ENCODE measurements at places on chromosomes 13 and 19. TPM values are rescaled to one million over a fixed set of nuclear protein-coding genes. Genes with fewer than 3 reads are reported as not detected.

DNA sequence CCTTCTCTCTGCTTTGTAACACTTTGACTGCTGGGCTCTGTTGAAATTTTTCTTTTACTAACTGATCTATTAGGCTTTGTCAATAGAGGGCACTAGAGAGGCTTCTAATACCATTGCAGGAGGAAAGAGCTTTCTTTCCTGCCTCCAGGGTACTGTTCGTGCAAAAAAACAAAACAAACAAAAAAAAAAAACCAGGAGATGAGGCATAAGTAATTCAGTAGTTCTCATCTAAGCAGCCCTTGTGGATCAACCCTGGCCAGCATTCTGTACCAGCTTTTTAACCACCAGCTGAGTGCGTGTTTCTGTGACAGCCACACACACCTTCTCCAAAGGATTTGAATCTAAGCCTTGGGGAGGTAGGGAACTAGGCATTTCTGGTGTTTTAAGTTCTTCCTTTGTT lies 1707.6 kb upstream of the SLC10A2 start:
- DNase-seq: peak; percentile 56

DNA sequence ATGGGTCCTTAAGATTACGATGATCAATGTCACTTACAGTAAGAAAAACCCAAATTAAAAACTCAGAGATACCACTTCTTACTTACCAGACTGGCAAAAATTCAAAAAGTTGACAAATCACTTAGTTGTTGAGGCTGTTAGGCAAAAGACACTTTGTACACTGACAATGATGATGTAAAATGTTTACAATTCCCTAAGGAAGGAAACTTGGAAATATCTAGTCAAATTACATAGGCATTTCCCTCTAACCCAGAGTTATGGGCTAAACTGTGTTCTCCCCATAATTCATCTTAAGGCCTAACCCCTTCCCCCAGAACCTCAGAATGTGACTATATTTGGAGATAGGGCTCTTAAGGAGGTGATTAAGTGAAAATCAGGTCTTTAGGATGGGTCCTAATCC lies 12.0 kb downstream of the TGDS start:
- DNase-seq: no peak

The KMT2B gene
- total RNA-seq: 28.8 TPM

DNA sequence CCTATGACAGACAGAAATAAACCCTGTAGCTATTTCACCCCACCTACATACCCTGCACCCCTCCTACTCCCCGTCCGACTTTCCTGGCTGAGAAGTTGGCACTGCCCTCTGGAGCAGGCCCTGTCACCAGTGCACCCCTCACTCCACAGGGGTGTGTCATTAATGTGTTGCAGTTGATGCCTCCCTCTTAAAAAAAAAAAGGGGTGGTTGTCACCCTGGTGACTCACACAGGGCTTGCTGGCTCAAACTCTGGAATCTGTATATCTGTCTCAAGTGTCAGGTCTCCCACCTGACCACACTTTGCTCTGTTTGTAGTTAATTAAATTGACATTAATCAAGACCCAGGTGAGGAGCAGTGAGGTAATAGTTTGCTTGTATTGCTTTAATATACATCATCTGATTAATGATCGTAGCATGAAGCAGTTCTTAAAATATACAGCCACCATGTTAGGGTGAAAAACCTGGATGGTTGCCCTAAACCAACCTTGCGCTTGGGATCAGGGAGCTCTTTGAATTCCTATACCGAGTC lies 2.0 kb upstream of the GATAD2A start:
- DNase-seq: no peak

The ZNF579 gene
- 7.0 TPM for total RNA-seq

DNA sequence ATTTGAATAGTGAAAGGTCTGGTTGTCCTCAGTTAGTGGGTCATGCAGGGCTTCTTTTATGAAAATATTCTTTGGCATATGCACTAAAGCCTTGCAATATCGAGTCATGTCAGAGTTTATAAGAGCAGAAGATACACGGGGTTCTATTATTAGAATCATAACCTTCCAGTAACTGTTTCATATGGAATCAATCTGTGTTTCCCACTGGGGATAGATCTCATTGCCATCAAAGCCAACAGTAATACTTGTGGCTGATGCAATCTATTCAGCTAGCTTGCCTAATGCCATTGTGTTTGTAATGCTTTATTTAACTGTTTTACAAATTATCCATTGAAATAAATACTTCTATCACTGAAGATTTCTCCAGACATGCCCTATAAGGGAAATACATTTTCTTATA lies 746.9 kb upstream of the PCDH9 start:
- DNase-seq: no peak

The FBXO17 gene
- total RNA-seq: 0.27 TPM

The CLEC17A gene
- total RNA-seq: 0.81 TPM

The SHISA2 gene
- 0.27 TPM for total RNA-seq

GRCh38 chr13:27353166-27353583 lies 71.2 kb upstream of the GTF3A start:
- DNase-seq: no peak

DNA sequence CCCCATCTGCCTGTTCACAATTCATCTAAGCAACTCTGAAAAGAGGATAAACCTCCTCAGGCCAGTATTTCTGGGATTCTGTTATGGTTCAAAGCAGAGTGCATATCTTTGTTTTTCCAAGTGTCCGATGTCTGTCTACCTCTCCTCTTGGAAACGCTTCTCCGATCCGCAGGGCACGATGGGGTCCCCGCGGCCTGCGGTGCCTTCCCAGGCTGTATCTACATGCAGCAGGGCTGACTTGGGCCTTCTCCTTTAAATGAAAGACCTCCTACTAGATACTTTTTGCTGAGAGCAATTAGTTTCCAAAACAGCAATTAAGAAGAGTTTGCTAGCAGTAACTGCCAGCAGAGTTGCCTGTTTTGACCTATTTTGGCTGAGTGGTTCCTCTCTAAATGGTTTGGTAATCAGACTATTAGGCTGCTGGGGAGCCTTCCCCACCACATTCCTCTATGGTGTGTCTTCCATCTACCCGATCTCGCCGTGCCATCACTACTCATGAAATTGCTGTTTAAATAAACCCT lies 23.5 kb downstream of the COL4A2 start:
- DNase-seq: no peak

GRCh38 chr19:39445196-39446111 lies at the start of gene SUPT5H:
Gene SUPT5H (plus strand): TSS chr19:39445582. CDS start chr19:39445891, 309 bp downstream.
- peak; percentile 99 for DNase-seq

DNA sequence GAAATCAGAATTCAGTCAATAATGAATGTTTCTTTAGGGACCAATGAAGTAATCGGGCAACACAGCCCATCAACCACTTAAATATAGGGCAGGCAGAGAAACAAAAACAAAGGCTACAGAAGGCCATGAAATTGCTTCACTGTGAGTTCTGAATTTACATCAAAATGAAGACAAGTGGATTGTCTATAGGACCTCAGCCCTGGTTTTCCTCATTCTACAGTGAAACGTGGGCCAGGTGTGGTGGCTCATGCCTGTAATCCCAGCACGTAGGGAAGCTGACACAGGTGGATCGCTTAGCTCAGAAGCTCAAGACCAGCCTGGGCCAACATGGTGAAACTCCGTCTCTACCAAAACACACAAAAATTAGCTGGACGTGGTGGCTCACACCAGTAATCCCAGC lies 416.0 kb downstream of the KLF12 start:
- DNase-seq: no peak

The GZMM gene
- total RNA-seq: 0.27 TPM

DNA sequence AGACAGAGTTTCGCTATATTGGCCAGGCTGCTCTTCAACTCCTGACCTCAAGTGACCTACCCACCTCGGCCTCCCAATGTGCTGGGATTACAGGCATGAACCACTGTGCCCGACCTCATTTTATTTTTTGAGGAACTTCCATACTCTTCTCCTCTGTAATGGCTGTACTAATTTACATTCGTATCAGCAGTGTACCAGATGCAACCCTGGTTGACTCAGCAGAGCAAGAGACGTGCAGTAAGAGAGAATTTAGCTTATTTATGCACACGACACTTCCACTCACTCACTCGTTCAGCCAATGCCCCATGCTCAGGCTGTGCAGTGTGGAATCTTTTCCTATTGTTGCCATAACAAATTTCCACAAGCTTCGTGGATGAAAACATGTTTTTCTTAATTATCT lies 6.9 kb downstream of the KIR3DL3 start:
- no peak for DNase-seq

- DNase-seq: no peak
Measured at GRCh38 chr13:101417043-101417406, 717 bp upstream of the NALCN start.

GRCh38 chr19:15779756-15780476 lies 7.5 kb upstream of the OR10H5 start:
- DNase-seq: no peak

GRCh38 chr13:30744056-30744680 lies 8.8 kb downstream of the ALOX5AP start:
- peak; percentile 91 for DNase-seq

DNA sequence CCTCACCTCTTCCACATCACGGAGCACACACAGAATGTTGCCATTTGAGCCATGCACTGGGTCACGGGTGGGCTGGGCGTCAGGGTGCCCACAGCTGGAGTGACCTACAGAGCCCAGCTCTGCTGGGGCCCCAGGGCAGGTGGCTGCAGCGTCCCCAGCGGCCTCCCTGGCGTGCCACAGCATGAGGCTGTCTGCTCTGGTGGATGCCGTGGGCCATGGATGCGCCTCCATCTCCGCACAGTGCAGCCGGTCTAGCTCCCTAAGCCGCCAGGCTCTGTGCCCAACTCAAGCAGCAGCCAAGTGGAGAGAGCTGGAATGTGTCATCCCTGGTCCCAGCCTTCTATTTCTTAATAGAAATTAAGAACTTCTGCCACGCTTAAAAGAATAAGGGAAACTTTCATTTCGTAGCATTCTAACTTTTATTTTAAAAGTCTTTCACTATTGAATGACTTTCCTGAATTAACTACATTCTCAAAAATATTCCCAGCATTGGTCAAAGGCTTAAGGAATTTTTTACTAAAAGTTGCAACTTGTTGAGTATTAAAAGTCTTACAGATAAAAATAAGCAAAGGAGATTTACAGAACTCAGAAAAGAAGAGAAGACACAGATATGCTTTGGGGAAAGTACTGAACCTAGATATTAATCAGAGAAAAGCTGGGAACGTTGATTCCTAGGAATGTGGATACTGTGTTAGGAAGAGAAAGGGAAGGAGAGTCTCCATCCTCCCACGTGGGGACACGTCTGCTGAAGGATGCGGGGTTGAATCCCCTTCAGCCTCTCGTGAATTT lies 59.3 kb downstream of the ATP11A start:
- no peak for DNase-seq

The ATXN8OS gene
- not detected for total RNA-seq

DNA sequence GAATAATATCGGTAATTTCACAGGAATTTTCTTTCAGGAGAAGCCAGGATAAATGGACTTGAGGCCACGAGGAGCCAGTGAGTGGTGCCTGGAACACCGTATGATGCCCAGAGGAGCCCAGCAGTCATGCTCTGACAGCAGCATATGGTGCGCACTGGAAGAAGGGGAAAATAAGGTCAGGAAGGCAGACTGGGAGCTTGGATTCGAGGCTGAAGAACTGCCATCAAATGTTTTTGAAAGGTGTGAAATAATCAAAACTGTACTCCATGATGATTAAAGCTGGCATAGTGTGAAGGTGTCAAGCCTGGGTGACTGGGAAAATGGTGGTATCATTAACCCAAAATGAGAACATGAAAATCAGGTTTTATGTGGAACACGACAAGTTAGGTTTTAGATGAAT lies 374.2 kb downstream of the DIAPH3 start:
- no peak for DNase-seq

The ZNF541 gene
- total RNA-seq: under 0.01 TPM

DNA sequence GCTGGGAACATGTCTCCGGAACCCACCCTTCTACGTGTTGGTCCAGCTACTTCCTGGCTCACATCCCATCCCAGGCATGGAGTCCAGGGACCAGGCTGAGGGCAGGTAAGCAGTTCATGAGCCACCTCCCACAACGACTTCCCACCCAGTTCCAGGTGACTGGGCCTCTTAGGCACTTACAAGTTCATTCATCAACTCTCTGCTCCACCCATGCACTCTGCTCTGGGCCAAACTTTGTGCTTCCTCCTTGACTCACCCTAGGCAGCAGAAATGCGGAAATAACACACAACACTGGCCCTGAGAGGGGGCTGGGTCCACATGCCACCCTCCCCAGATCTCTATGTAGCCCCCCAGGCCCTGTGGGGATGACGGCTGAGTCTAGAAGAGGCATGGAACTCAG lies 20.5 kb downstream of the IQCN start:
- DNase-seq: peak; percentile 53

The LILRB3 gene
- total RNA-seq: 1.1 TPM

The CABP5 gene
- total RNA-seq: not detected

DNA sequence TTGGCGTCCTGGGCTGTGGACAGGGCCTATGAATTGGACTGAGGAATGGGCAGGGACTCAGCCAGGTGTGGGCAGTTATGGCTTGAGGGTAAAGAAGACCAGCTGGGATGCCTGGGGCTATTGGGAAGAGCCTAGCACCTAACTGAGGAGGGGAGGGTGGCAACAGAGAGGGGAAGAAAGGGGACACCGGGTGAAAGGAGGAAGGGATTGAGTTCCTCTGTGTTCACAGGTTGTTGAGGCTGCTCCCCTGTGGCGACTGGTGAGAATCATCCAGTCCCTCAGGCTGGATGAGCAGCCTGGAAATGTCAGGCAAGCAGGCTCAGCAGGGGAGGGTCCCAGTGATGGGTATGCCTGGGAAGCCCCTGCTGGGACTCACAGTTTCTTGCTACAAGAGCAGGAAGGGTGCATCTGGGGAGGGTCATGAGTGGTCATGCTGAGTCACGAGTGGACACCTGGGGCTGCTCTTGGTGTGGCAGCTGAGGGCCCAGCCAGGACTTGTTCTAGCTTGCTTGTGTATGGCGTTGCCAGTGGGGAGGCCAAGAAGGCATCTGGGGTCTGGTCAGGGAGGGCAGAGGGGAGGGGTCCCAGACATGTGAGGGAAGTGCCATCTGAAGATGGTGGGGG lies 1.4 kb downstream of the ZNF324 start:
- no peak for DNase-seq

DNA sequence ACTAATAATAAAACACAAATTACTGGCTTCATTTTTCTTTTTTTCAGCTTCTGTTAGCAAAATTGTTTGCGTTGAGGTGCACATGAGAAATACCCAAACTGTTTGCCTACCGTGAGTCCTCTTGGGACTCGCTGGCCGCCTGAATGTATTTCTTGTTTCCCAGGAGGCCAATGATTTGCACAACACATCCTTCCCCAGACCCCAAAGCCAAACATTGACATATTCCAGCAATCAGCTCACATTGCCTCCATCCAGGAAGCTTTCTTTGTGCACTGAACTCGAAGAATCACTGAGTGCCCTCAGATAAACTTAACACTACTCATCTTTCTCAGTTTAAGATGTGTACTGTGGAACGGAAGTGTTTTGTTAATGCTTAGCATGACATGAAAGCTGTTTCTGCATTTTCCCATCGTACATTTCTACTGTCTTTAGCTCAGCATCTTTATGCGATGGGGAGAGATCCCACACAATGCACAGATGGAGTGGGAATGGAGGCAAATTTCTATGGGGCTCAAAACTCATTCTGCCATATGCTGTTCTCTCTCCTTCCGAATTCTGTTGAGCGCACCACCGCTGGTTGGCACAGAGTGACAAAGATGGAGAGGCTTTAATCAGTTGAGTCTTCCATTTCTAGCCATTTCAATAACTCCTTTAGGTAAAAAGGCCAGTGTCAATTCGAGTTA lies 399.5 kb downstream of the RFC3 start:
- no peak for DNase-seq

Measured in hematopoietic multipotent progenitor cell (in vitro differentiated cells).